NCI-H1694 treated with DMSO at 0.1 percent for 48 hours (cell line): ENCODE measurements at places on chromosomes 2 and 18.

DNA sequence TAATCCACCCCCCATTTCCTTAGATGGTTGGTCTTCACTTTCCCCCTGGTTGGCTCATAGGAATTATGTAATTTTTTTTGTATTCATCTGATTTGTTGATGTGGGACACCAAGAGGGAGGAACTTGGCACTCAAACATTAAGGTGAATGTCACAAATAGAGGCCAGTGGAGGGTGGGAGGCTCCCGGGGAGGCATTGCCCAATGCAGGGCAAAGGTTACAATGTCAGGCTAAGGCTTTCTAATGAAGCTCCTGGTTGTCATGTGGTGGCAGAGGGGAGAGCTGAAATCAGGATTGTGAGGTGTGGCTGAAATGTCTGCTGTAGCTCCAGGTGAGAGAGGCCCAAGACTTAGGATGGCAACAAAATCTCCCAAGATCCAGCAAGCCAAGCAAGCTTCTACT, 42.7 kb downstream of the MPHOSPH10 start:
- no peak for DNase-seq

- DNase-seq = no peak
Observed at GRCh38 chr2:158113741-158114295, 12.1 kb downstream of the UPP2 start.

- peak; percentile 28 for DNase-seq
Observed at GRCh38 chr2:239820836-239821693, 204.1 kb downstream of the NDUFA10 start.

- DNase-seq = no peak
Observed at GRCh38 chr2:238744951-238745350, 102.9 kb upstream of the TWIST2 start.

DNA sequence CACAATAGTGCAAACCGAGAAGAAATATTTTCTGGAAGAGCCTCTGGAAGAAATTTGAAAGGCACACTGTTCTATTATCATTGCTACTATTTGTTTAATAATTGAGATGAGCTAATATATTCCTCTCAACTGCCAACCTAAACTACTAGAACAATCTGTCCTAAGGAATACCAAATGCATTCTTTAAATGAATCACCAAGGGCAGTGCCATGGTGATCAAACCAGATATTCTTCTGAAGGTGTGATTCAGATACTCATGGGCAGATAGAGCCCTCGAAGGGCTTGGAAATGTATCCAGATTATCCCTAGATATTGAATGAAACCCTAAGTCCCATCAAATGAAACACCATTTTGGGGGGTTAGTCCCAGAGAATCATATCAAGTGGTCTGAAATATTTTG, 76.6 kb downstream of the FIGN start:
- DNase-seq = no peak

- DNase-seq = no peak
Observed at GRCh38 chr2:232211743-232212686, 166.5 kb upstream of the ALPP start.

GRCh38 chr2:182167882-182168281, 182.2 kb downstream of the PPP1R1C start:
- DNase-seq = no peak

GRCh38 chr18:80205294-80205693, 42.0 kb downstream of the PARD6G start:
- DNase-seq = no peak

- DNase-seq = no peak
Observed at GRCh38 chr2:46971929-46972328, 56.3 kb upstream of the MCFD2 start.

DNA sequence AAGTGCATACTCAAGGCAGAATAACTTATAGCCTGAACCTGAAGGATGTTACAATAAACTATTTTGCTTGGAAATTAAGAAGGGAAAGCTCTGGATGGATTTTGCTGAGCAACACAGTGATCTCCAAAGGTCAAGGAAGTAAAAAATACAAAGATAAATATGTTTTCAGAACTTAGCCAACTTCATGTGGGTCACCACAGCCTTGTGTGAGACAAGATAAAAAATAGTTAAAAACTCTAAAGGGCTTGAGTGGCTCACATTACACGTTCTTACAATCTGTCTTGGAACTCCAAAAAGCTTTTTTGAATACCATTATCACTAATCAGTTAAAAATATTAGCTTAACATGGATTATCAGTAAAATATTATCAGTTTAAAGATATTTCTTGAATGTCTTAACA, 28.9 kb upstream of the MTX2 start:
- no peak for DNase-seq

DNA sequence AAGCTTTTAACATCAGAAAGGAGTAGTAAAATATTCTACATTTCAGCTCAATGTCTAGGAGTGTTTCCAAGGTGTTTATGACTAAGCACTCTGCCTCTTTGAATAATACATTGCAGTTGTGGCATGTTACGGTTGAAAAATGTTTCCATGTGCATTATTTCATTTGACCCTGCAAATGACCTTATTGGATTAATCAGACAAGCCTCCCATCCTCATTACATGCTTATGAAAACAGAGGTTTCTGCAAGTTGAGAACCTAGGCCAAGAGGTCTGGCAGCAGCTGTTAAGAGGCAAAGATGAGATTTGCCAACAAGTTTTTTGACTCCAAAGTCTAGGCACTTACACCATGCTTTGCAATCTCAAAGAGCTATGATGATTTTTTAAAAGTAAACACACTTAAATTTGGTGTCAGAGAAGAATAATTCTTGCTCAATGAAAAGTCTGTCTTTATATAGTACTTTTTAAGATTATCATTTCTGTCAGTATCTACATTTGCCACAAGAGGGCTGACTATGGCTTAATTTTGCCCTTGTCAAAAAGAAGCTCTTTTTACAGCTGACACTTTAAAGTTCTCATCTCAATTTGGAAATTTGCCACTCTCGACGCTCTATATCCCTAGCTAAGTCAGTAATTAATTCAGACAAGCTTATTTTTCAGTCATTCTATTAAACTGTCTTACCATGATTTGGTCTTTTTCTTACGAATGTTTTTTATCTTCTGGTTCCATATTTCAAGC, 260.6 kb downstream of the PAX3 start:
- DNase-seq = peak; percentile 46

GRCh38 chr2:160550048-160550447, 56.4 kb upstream of the RBMS1 start:
- DNase-seq = no peak
